Naive B cell (primary cell): ENCODE measurements at places on chromosomes 16 and 17. TPM values are rescaled to one million over a fixed set of nuclear protein-coding genes. Genes with fewer than 3 reads are reported as not detected.

DNA sequence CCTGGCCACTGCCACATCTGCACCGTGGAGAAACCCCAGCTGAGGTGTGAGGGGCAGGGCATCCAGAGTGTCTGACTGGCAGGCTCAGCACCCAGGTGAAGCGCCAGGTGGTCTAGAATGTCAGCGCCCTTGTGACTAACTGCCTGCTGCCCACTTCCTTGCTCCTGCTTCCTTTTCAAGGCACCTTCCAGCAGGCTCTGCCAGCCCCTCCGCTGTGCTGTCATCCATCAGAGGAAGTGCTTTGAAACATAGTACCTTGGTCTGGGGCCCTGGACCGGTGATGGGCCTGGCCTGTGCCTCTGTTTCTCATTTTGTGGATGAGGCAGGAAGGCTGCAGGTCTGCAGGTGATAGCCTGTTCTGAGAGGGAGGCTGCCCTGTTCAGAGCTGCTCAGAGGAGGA, 5.5 kb downstream of the SPNS2 start:
- peaks cover 24% of the 10 kb centered on the region for H3K4me1 ChIP-seq
- H3K27ac ChIP-seq, result no peak overlapping the region
- no peak overlapping the region for H3K4me3 ChIP-seq
- DNase-seq, result no peak

DNA sequence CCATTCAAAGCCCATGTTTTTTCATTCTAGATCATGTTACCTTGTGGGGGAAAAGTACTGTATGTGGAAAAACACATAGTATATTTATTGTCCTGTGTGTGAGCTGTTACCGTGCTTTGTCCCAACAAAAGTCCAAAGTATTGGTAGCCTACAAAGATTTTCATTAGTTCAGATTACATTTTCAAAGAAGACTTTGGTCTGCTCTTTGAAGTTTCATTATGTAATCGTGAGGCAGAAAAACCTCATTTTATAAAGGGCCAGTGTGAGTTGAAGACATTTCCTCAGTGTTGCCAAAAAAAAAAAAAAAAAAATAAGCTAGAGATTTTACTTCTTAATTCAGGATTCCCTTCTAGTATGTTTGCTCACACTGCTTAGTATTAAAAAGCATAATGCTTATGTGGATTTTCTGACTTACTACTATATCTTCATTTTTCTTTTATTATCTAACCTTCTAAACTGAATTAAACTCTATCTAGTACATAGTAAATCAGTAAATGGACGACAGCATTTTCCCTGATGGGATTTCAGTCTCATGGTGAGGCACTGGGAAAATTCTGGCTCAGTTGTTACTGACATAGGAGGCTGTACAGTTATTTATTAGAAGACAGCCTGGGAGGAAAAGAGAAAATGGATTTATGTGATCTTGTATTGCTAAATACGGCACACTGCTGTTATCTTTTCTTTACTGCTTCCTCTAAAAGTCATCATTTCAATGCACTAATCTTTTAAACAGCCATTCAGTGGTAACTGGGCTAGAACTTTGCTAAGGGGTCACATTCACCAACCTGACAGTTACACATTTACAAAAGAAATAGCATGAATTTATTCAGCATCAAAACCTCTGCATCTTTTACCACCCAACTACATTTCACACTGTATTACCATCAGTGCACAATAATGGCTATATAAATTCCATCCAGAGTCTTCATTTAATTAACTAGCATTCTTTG, 100.6 kb downstream of the STXBP4 start:
- no peaks in the 10 kb centered on the region for H3K36me3 ChIP-seq
- no peak overlapping the region for H3K27ac ChIP-seq
- DNase-seq, result no peak
- H3K4me3 ChIP-seq, result no peak overlapping the region
- H3K27me3 ChIP-seq, result no peaks in the 10 kb centered on the region

DNA sequence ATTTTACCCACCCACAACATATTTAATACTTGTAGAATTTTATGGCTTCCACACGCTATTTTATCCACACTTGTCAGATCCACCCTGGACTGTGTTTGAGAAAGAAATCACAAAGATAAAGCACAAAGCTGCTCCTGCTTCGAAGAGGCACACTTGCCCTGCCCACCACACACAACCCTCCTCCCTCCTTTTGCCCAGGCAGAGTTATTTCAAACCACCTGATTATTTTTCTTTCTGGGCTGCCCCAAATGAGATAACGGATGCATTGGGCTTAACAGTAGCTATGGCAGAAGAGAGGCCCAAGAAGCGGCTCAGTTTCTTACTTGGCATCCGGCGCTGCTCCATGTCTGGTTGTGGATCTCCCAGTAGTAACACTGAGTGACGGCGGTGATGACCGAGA, 27.2 kb downstream of the PKD1L3 start:
- no peak overlapping the region for H3K4me3 ChIP-seq
- H3K27me3 ChIP-seq, result no peaks in the 10 kb centered on the region
- H3K27ac ChIP-seq, result no peak overlapping the region
- H3K36me3 ChIP-seq, result no peaks in the 10 kb centered on the region
- DNase-seq, result no peak

GRCh38 chr16:8677481-8677880, 3.1 kb downstream of the ABAT start:
- H3K4me1 ChIP-seq, result peaks cover 27% of the 10 kb centered on the region
- H3K4me3 ChIP-seq, result peak overlapping the region; percentile 72
- DNase-seq, result no peak
- no peak overlapping the region for H3K27ac ChIP-seq
- H3K27me3 ChIP-seq, result no peaks in the 10 kb centered on the region

- DNase-seq, result no peak
- peaks cover 20% of the 10 kb centered on the region for H3K36me3 ChIP-seq
- H3K27me3 ChIP-seq, result no peaks in the 10 kb centered on the region
- no peak overlapping the region for H3K4me3 ChIP-seq
- H3K27ac ChIP-seq, result no peak overlapping the region
Observed at GRCh38 chr16:17204206-17204605, 266.6 kb downstream of the XYLT1 start.

GRCh38 chr17:73722165-73722564, 77.9 kb upstream of the SDK2 start:
- H3K27ac ChIP-seq, result peak overlapping the region; percentile 96
- no peaks in the 10 kb centered on the region for H3K27me3 ChIP-seq
- peaks cover 3% of the 10 kb centered on the region for H3K4me1 ChIP-seq
- no peak overlapping the region for H3K4me3 ChIP-seq

DNA sequence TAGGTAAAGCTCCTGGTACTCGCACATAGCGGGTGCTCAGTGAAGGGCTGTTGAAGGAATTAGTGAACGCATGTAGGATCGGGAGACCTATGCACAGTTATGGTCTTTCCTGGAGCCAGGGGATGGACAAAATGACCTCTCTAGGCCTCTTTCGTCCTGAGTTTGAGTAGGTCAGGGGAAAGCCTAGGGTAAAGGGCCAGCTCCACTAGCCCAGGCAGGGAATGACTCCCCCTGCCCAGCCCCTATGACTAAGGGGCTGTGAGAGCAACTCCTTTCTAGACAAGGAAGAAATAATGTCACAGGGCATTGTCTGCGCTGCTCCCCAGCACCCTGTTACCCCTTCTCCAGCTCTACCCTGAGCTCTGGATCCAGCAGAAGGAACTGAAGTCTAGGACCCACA, 24.6 kb upstream of the FMNL1 start:
- no peaks in the 10 kb centered on the region for H3K36me3 ChIP-seq
- H3K27ac ChIP-seq, result no peak overlapping the region
- no peaks in the 10 kb centered on the region for H3K27me3 ChIP-seq
- H3K4me3 ChIP-seq, result no peak overlapping the region
- H3K4me1 ChIP-seq, result peaks cover 7% of the 10 kb centered on the region
- no peak for DNase-seq

- peaks cover 9% of the 10 kb centered on the region for H3K36me3 ChIP-seq
- H3K27me3 ChIP-seq, result no peaks in the 10 kb centered on the region
- H3K27ac ChIP-seq, result no peak overlapping the region
- DNase-seq, result no peak
- H3K4me1 ChIP-seq, result no peaks in the 10 kb centered on the region
- H3K4me3 ChIP-seq, result no peak overlapping the region
Observed at GRCh38 chr16:53309457-53309856, 124.8 kb upstream of the RBL2 start.

DNA sequence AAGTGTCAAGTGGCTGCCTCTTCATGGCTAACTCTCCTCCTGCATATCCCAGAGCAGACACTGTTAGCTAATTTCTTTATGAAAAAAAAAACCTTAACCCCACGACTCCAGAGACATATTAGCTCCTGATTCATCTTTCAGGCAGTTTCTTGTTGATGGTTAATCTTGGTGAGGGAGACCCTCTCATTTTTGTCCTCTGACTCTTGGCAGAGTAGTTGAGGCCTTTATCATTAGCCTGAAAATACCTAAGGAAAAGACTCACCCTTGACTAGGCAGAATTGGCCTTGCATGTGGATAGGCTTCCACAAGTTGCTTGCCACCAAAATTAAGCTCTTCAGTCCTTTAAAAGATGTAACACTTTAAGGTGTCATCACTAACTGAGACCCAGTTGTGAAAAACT, 4.0 kb downstream of the CRYBA1 start:
- H3K27ac ChIP-seq, result no peak overlapping the region
- no peak for DNase-seq
- H3K4me3 ChIP-seq, result no peak overlapping the region
- peaks cover 9% of the 10 kb centered on the region for H3K4me1 ChIP-seq
- no peaks in the 10 kb centered on the region for H3K27me3 ChIP-seq
- no peaks in the 10 kb centered on the region for H3K36me3 ChIP-seq

GRCh38 chr17:48804936-48805411, 12.1 kb downstream of the TTLL6 start:
- peak overlapping the region; percentile 1 for H3K4me3 ChIP-seq
- peak; percentile 57 for DNase-seq
- peaks cover 32% of the 10 kb centered on the region for H3K27me3 ChIP-seq
- H3K27ac ChIP-seq, result no peak overlapping the region

GRCh38 chr17:34981538-34982241, 1.4 kb downstream of the LIG3 start:
- no peak for DNase-seq
- H3K27ac ChIP-seq, result peak overlapping the region; percentile 98
- peak overlapping the region; percentile 96 for H3K4me3 ChIP-seq
- peaks cover 53% of the 10 kb centered on the region for H3K4me1 ChIP-seq
- H3K27me3 ChIP-seq, result no peaks in the 10 kb centered on the region

GRCh38 chr16:75238853-75239541, 12.4 kb downstream of the BCAR1 start:
- peaks cover 88% of the 10 kb centered on the region for H3K27me3 ChIP-seq
- H3K36me3 ChIP-seq, result no peaks in the 10 kb centered on the region
- DNase-seq, result no peak
- H3K4me1 ChIP-seq, result peaks cover 3% of the 10 kb centered on the region
- no peak overlapping the region for H3K4me3 ChIP-seq

GRCh38 chr17:52648995-52649394, 490.5 kb upstream of the CA10 start:
- no peaks in the 10 kb centered on the region for H3K36me3 ChIP-seq
- no peak for DNase-seq
- no peaks in the 10 kb centered on the region for H3K27me3 ChIP-seq
- H3K4me3 ChIP-seq, result no peak overlapping the region

GRCh38 chr17:14469971-14470370, 169.1 kb downstream of the HS3ST3B1 start:
- H3K4me1 ChIP-seq, result peaks cover 6% of the 10 kb centered on the region
- no peak overlapping the region for H3K4me3 ChIP-seq
- no peaks in the 10 kb centered on the region for H3K27me3 ChIP-seq
- peaks cover 11% of the 10 kb centered on the region for H3K36me3 ChIP-seq

- no peaks in the 10 kb centered on the region for H3K27me3 ChIP-seq
- H3K36me3 ChIP-seq, result no peaks in the 10 kb centered on the region
- no peak overlapping the region for H3K4me3 ChIP-seq
Observed at GRCh38 chr16:69538808-69539207, 27.0 kb upstream of the NFAT5 start.

DNA sequence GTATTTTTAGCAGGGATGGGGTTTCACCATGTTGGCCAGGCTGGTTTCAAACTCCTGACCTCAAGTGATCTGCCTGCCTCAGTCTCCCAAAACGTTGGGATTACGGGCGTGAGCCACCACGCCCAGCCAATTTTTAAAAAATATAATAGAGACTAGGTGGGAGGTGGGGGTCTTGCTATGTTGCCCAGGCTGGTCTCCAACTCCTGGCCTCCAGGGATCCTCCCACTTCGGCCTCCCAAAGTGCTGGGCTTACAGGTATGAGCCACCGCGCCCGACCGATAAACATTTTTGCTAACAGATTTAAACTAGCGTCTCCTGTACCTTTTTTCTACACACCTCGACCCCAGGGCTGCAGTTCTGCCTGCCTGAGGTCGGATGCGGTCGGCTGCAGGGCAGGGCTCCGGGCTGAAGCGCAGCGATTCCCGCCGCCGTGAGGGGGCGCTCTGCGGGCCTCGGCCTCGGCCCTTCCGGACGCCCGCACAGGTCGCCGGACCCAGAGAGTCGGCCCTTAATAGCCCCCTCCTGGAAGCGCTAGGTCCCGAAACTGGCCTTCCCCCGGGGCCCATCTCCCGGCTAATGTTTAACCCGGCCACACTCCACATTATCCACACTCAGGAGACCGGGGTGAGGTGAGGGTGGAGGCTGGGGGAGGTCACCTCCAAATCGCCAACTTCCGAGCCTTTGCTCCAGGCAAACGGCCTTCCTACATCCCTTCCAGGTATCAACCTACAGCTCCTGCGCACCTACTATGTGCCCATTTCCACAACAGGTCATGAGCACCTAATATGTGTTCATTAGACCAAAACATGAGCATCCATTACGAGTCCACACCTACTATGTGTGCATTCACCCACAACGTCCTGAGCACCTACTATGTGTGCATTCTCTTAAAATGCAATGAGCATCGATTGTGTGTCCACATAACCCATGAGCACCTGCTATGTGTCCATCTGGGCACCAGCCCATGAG, 2.0 kb upstream of the GLIS2 start:
- H3K4me3 ChIP-seq, result peak overlapping the region; percentile 93
- DNase-seq, result no peak
- H3K36me3 ChIP-seq, result peaks cover 12% of the 10 kb centered on the region
- peaks cover 15% of the 10 kb centered on the region for H3K27me3 ChIP-seq

GRCh38 chr16:2776500-2777139, 460 bp downstream of the ELOB start:
- DNase-seq, result no peak
- no peaks in the 10 kb centered on the region for H3K27me3 ChIP-seq
- peak overlapping the region; percentile 94 for H3K27ac ChIP-seq
- peak overlapping the region; percentile 95 for H3K4me3 ChIP-seq

Gene FBXW10
- not detected for polyA plus RNA-seq

Gene MYH8
- not detected for polyA plus RNA-seq

Gene PRAC2
- polyA plus RNA-seq, result not detected

Gene CRYM
- polyA plus RNA-seq, result 2.7 TPM

Gene SLC38A8
- not detected for polyA plus RNA-seq

Gene SLFN5
- polyA plus RNA-seq, result 4.2 TPM

Gene EPX
- polyA plus RNA-seq, result not detected

Gene TBC1D3K
- not detected for polyA plus RNA-seq

Gene CD300E
- polyA plus RNA-seq, result 0.69 TPM

Gene PLLP
- 0.56 TPM for polyA plus RNA-seq

Gene NPIPA8
- polyA plus RNA-seq, result not detected
